NCI-H2107 (cell line): ENCODE measurements at places on chromosomes 3 and 15.
A peak's percentile ranks its signal among the peaks of the same experiment; 100 is the strongest.

GRCh38 chr3:188786424-188786823 is 385.3 kb upstream of the TPRG1 start:
- no peak for DNase-seq

- DNase-seq = no peak
Measured at GRCh38 chr3:52463416-52463815, 8.0 kb downstream of the NISCH start.

- no peak for DNase-seq
Measured at GRCh38 chr15:81945014-81945615, 100.7 kb downstream of the MEX3B start.

DNA sequence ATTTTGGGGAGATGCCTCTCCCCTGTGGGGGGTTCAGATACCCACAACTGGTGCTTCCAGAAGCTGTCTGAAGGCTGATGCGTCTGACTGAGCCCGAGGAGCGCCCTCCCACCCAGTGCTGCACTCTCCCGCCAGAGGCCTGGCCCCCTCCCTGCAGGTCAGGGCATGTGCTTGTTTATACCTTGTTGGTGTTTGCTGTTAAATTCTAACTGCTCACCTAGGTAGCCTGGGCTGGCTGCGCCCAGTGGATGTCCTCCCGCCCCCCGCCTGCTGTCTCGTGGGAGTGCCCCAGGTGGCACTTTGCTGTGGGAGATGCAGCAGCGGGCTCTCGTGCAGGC is 12.9 kb downstream of the KLF13 start:
- no peak for DNase-seq

DNA sequence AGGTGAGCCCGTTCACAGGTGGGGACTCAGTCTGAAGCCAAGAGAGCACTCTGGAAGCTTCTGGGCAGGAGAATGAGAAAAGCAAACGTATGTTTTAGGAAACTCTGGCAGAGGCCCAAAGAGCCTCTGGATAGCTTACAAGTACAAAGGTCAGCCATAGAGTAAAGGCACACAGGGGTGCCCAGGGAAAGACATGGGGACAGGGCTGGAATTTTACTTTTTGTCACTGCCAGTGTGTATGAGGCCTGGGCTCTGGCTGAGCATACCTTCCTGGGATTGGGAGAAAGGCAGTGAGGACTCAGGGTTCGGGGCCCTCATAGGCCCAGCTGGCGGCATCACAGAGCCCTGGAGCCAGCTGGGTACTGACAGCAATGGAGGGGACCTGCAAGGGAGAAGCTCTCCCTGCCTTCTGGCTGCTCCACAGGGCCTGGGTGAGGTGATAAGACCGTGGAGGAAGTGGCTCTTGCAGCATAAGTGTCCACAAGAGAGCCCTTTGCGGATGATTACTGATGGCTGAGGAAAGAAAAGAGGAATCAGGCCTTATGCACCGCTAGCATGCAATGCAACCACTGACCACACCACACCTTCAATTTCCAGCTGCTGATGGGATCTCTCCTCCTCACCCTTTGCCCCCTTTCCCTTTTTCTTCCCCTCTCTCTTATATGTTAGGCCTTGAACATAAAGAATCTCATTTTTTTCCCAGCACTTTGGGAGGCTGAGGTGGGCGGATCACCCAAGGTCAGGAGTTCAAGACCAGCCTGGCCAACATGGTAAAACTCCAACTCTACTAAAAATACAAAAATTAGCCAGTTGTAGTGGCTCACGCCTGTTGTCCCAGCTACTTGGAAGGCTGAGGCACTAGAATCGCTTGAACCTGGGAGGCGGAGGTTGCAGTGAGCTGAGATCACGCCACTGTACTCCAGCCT is 25.1 kb upstream of the BCL2L10 start:
- no peak for DNase-seq

GRCh38 chr15:76968306-76968705 is 26.6 kb upstream of the PSTPIP1 start:
- DNase-seq = no peak

GRCh38 chr3:10577486-10577885 is 72.1 kb upstream of the ATP2B2 start:
- DNase-seq = no peak

DNA sequence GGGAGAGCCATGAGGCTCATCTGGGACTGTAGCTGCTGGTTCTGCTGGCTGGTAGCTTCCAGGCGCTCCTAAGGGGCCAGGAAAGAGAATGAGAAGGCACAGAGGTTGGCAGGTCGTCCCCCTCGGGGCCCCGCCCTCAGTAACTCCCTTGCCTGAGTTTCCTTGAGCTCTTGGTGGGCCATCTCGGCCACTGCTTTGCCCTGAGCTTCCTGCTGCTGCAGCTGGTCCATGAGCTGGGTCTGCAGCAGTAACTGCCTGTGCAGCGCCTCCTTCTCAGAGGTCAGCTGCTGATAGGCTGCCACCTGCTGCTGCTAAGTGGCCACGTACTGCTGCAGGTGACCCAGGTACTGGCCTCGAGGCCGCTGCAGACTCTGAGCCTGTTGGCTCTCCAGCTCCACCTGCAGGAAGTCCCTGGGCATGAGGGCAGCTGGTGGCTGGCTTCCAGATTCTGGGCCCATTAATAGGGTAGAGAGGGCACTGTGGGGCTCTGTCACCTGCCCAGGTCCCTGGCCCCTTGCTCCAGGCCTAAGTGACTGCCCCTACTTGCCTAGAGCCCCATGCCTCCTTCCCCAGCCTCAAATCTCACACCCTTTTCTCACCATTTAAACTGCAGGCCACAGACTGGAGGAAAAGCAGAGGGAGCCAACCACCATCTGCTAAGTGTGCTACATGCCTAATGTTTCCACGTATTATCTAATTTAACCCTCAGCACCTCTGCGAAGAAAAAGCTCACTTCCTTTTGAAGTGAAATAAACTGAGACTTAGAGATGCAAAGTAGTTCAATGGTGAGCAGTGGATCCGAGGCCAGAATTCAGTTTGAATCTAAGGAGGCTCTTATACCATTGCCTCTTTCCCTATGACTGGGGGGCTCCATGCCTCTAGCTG is 10.8 kb upstream of the VPS33B start:
- no peak for DNase-seq

GRCh38 chr3:44400771-44401170 is 62.2 kb downstream of the TCAIM start:
- DNase-seq = no peak

DNA sequence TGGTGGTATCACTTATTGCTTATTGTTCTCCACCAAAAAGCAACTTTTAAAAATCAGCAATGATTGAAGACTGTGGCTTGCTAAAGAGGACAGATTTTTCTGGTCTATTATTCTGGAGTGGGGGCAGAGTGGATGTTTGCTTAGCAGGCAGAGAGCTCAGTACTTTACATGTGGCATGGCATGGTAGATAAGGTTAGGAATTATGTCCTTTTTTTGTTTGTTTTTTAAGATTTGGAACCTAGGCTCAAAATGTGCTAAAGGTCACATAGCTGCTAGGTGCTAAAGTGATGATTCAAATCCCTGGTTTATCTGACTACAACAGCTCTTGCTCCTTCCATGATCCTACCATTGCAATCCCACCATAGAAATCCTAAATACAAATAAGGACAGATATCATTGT is 331.0 kb upstream of the ADAMTS9 start:
- no peak for DNase-seq

DNA sequence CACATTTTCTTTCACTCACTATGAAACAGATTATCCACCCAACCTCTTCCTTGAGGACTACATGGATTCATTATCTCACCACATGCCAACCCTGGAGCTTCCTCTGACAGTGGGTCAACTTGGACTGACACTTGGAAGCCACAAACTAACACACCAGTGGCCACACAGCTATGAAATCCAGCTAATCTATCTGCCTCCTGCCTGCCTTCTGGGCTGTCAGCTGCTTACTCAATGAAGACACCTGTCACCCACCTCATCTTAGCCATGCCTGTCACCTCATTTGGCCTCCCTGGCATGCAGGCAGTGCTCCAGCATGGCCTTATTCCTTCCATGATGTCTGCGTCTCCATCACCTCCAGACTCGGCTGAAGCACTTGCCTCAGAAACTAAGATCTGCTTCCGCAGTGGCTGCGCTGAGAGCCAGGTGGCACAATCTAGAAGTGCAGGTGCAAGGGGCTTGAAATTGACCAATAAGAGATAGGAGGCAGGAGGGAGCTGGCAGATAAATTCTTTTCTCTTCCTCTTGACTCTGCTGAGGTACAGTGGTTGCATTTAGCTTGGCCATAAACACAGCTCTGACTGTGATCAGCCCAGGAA is 105.2 kb upstream of the RNF7 start:
- DNase-seq = peak; percentile 39

GRCh38 chr15:83475551-83475950 is 28.4 kb downstream of the SH3GL3 start:
- DNase-seq = no peak

DNA sequence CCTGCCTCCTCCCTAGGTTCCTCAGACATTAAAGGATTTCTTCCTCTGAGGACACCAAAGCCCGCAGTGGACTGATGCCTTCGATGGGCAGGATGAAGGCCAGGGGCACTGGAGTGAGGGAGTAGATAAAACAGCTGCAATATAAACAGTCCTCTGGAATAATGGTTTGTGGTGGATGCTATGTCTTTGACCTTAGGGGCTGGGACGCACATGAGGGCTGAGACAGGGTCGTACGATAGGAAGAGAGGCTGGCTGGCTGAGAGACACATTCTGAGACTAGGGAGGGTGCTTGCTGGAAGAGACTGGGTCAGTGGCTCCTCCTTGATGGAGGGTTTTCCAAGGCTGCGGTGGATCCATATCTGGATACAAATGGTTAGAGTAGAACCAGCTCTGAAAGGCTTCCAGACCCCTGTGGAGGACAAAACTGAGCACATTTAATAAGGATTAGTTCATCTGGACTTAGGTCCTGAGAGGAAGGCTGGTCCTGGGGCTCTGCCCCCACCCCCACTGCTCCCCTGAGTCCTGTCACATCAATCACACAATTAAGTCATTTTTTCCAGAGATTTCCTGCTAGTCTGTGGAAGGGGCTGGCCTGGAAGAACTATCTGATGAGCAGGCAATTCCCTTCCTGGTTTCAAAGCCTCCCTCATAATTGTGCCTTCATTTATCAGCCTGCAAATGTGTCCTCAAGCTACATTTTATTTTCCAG is 15.8 kb downstream of the TBC1D21 start:
- no peak for DNase-seq

DNA sequence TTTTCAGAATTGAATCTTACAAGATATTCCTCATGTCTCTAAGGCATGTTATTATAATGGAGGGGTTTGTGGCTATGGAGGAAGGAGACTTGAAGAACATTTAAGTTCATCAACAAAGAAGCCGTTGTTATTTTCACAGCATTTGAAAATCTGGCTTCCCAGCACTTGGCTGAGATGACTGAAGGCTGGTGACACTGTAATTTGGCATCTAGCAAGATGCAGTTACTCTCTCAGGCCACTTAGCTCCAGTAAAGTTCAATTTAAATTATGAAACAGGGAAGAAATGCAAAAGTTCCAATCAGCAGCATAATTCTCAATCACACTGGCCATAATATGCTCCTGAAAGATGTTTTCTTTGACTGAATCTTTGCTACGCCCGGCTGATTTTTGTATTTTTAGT is 139.4 kb upstream of the NUDT16 start:
- DNase-seq = no peak

GRCh38 chr3:116145613-116146012 is 299.7 kb downstream of the LSAMP start:
- no peak for DNase-seq

DNA sequence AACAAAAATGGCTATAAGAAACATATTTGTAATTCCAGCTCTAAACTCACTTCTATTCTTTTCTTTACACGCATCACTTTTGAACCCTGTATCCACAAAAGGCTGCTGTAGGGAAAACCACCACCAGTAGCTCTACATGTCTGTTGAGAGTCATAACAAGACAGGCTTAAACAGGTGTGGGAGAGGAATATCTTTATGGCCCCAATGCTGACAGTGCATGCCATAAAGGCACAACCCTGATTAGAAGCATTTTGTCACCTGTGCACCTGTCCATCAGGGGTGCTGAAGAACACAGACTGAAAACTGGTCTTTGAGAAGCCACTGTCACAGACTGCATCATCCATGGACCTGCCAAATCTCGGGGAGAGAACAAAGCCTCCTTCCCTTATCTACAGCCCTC is 11.6 kb upstream of the CSPG5 start:
- no peak for DNase-seq

GRCh38 chr15:93030430-93031102 is 58.4 kb downstream of the RGMA start:
- no peak for DNase-seq

DNA sequence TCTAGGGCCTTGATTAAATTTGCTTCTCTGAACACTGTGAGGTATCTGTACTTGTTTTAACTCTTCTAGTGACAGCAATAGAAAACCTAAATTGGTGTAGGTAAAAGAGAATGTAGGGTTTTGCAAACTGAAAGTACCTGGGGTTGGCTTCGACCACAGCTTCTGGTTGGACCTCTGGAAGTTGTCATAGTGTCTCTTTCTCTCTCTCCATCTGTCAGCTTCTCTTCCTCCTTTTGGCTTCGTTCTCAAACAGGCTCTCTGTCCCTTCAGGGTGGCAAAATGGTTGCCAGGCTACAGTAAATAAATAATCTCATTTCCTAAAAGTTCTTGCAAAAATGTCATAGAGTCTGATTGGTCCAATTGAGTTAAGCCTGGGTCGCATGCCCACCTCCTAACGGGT is 149.3 kb upstream of the CTDSPL start:
- DNase-seq = no peak

DNA sequence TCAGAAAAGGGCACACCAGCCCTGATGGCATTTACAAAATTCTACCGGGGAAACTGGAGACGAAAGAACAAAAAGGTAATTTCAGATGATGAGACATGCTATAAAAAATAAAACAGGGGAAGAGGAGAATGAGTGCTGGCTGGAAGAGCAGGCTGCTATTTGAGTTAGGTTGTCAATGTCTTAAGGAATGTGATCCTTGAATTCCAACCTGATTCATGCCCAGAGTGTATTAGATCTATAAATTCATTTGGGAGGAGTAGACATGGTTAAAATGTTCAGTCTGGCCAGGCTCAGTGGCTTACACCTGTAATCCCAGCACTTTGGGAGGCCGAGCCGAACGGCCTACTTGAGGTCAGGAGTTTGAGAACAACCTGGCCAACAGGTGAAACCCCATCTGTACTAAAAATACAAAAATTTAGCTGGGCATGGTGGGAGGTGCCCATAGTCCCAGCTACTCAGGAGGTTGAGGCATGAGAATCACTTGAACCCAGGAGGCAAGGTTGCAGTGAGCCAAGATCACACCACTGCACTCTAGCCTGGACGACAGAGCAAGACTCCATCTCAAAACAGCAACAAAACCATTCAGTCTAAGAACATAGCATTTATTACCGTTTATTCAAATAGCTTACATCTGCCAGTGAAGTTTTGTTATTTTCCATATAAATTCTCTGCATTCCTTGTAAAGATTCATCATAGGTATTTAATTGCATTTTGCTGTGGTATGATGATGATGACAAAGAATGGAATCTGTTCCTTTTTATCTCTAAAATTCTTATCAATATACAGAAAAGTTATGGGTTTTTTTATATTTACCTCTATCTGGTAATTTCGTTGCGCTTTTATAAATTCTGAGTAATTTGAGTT is 126.7 kb upstream of the NR2E3 start:
- no peak for DNase-seq

- DNase-seq = no peak
Measured at GRCh38 chr3:29972320-29972993, 633.9 kb upstream of the TGFBR2 start.
